ENCODE measurements at places on chromosomes 16 and 17.

- no peak for DNase-seq
Observed at GRCh38 chr17:49146620-49147306, 14.2 kb downstream of the B4GALNT2 start.

DNA sequence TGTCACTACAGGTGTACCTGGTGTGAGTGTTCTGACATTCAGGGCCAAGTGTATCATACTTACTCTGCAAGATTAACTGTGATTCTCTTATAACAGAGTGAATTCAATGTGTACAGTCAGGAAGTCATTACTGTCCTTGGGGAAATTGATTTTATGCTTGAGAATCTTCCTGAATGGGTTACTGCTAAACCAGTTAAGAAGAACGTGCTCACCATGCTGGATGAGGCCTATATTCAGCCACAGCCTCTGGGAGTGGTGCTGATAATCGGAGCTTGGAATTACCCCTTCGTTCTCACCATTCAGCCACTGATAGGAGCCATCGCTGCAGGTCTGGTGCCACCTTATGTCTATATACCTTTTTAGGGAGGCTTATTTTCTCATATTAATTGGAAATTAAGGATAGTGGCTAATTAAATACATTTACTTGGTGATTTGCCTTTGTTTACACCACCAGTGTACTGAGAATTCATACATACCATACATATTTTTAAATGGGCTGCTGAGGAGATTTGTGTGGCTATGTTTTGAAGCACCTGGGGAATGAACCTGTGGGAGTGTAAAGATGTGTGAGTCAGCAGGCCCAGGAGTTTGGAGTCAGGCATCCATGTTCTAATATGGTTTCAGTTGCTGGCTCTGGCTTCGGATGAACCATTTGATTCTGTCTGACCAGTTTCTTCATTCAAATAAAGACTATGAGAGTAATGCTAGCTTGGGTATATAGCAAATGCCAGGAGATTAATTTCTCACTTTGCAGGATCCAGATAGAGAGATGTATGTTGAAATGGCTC lies 3.1 kb downstream of the ALDH3A2 start:
- no peak for DNase-seq

DNA sequence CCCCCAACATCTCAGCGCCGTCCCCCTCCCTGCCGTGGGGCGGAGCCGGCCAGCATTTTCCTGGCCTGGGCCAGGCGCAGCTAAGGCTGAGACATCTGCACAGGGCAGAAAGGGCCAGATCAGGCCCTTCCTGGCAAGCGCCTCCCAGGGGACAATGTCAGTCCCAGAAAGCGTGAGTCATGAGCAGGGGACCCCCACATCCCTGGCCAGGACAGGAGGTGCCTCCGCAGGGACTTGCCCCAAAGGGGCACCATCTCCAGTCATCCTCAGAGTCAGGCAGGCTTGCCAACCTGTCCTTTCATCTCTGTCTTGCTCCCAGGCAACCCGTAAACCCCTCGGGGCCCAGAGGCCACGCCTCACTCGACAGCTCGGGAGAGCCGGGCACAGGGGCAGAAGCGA lies 43.2 kb downstream of the SOCS1 start:
- DNase-seq = no peak

- no peak for DNase-seq
Observed at GRCh38 chr17:55734128-55734781, 11.6 kb upstream of the TMEM100 start.

GRCh38 chr16:61900482-61900881 lies 135.8 kb downstream of the CDH8 start:
- DNase-seq = no peak

DNA sequence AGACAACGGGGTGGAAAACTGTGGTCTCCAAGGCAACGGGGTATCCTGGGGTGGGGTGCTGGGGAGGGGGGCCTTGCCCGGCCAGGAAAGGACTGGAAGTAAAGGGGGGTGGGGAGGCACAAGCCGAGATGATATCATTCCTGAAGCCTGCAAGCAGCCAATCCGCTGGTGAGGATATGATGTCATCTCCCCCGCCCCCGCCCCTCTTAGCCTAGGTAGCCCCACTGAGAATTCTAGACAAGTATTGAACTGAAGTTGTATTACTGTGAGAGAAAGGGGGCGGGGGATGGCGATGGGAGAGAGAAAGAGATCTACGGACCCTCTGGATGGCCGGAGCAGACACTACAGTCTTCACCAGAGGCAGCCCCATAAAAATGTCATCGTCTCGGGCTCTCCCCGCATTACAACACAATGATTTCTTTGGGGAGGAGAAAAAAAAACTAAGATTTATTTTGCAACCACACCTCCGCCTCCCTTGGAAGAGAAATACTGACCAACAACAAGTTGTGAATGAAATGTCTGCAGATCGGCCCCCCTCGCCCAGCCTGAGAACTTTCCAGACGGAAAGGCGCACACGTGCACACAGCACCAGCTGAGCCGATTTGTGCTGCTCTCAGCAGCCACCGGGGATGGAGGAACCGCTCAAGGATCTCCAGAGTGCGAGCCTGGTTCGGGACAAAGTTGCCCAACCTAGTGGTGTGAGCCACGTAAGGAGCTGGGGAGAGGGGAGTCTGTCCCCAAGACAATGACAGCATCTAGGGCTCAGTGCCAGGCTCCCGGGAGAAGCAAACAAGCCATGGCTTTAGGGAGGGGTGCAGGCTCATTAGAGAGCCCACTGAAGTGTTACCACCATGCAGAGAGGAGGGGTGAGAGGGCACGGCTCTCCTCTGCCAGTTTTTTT lies 222.1 kb downstream of the SOX9 start:
- no peak for DNase-seq

Measured in NCI-H1048 (cell line).